BE2C (cell line): ENCODE measurements at places on chromosomes 1 and 21.
A peak's percentile ranks its signal among the peaks of the same experiment; 100 is the strongest.

DNA sequence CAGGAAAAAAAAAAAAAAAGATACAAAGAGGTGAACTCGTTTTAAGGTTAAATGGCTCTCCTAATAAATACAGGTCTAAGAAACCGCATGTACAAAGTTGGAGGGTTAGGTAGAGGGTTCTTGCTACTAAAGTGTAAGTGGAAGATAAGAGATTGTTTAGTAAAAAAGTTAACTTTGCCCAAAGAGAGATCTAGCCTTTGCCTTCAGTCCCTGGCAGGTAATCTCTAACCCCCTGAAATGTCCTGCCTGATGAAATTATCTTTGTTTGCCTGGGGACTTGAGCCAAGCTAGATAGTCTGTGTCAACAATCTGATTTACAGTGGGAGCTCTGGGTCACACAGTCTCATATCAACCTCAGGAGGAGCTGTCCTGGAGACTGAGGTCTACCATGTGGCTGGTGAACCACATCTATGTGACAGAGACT is 57.6 kb downstream of the TRIM33 start:
- no peak for DNase-seq

- no peak for DNase-seq
These were observed 109.7 kb upstream of the SYT6 start for GRCh38 chr1:114263343-114263742.

GRCh38 chr1:40689737-40690136 is 1.8 kb upstream of the NFYC start:
- DNase-seq = no peak

DNA sequence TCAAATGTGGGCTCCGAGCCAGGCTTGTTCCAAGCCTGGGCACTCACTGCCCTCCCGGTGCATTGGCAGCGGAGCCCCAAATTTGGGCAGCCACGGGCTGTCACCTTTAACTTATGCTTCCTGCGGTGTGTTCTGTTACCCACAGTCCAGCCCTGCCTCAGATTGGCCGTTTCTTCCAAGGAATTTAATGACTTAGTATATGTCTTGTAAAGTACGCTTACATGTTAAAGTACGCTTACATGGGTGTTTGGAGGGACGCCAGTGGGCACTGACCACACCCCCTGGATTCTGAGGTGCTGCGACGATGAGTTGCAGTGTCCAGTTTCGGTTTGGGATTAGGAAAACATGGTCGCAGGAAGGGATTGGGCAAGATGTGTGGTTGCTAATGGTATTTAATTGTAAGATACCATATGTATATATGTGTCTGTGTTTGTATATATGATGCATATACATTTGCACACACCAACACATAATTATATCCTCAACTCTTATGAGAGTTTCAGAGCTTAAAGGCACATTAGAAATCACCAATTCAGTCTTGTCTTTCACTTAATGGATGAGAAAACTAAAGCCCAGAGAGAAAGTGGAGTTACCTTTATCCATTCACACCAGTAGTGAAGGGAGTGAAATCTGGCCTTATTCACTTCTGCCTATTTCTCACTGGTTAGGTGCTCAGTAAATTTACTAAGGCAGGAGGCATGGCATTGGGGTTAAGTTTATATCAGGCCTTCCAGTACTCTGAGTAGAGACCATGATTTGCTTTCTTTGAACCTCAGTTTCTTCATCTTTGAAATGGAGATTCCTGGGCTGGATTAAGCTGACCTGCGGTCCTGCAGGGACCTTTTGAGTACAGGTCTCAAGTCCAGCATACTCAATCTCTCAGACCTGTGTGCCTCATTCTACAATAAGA is 1.0 kb downstream of the SMYD2 start:
- DNase-seq = peak; percentile 31

DNA sequence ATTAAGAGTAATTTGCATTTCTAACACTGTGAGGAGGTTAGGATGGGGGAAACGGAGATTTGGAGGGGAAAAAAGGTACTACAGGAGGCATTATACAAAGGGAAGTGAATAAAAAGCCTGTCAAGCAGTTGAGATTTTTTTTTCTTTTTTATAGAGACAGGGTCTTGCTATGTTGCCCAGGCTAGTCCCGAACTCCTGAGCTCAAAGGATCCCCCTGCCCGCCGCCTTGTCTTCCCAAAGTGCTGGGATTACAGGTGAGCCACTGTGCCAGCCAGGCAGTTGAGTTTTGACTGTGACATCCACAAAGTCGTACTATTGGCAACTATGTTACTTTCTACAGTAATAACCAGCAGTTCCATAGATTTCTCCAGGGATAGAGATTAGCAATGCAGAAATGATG is 2.6 kb downstream of the CLCC1 start:
- no peak for DNase-seq

DNA sequence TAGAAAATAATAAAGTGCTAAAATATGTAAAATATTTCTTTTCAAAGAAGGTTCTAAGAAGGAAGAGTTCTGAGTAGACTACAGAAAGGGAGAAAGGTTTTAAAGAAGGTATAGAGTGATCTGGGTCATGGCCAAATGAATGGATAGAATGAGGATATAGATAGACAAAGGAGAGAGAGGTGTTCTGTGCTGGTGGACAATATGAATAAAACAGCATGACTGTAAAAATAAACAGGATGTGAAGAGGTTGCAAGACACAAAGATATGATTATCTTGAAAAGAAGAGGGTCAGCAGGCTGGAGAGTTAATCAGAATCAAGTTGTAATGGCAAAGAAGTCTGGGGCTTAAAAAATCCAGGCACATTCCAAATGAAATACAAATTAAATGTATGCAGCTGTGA is 86.7 kb upstream of the GNG4 start:
- DNase-seq = no peak
